ENCODE measurements at places on chromosomes 5 and 9. TPM values are rescaled to one million over a fixed set of nuclear protein-coding genes. Genes with fewer than 3 reads are reported as not detected.

HSPA9 gene
- 294 TPM for total RNA-seq

LCN6 gene
- total RNA-seq = 25.3 TPM

LHX2 gene
- total RNA-seq = not detected

FOXD1 gene
- 10.0 TPM for total RNA-seq

LCN12 gene
- total RNA-seq = not detected

FOXI1 gene
- total RNA-seq = not detected

GABRG2 gene
- not detected for total RNA-seq

FOXD4L4 gene
- not detected for total RNA-seq

TMEM171 gene
- not detected for total RNA-seq

FAM81B gene
- not detected for total RNA-seq

CAMLG gene
- 24.4 TPM for total RNA-seq

CENPH gene
- 1.3 TPM for total RNA-seq

Data from thoracic aorta (tissue), 2 donors.